HuH-7.5 (cell line): ENCODE measurements at places on chromosomes 6 and 20.

DNA sequence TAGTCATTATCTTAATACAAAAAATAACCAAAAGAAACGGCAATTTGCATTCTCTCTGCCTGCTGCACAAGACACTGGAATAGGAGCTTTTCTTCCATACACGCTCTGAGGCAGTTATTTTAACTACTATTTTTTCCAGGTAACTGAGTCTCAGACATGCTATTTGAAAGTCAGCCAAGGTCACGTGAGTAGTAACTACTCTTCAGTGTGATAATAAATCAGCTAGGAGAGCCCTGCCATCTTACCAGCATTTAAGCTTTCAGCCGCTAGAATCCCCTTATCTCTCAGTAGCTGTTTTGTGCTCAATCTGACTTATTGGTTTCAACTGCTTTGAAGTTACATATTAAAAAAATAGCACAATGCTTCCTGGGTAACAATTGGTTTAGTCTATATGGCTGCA is 84.5 kb downstream of the NRN1 start:
- no peak for DNase-seq

DNA sequence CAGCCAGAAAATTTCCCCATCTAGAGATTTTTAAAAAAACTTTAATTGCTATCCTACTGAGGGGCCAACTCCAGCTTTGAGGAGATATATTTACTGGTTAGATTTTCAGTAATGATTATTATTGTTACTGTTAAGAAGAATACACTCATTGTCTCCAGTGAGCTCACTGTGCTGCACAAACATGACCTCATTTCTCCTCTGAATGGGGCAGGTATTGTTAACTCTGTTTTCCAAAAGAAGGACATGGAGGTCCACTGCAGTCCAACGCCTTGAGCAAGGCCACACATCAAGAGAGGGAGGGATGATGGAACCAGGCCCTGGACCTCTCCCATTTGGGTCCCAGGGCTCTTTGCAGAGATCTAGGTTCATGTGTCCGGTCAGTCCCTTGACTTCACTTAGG is 13.9 kb upstream of the SCUBE3 start:
- no peak for DNase-seq

DNA sequence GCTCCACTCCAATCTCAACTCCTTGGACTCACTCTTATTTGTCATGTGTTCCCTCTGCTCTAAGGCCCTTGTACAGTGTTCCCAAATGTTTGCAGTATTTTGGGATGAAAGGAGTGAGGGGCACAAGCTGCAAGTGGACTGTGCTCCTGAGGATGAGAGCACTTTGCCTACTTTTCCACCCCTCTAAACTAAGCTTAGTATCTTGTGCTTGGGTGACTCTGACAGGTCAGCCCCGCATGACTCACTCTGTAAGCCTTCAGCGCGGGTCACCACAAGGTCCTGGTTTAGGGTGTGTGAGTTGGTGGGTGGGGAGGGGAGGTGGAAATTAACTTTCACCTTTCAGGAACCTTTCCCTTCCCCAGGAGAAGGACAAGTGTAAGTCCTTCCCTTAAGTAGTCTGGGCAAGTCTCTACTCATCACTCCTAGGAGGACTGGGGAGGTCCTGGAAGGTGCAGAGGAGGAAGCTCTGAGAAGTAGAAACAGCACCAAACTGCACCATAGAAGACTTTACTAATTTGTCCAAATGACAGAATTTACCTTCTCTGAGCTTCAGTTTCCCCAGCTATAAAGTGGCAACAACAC is 68.8 kb upstream of the EPB41L1 start:
- DNase-seq: peak; percentile 51

DNA sequence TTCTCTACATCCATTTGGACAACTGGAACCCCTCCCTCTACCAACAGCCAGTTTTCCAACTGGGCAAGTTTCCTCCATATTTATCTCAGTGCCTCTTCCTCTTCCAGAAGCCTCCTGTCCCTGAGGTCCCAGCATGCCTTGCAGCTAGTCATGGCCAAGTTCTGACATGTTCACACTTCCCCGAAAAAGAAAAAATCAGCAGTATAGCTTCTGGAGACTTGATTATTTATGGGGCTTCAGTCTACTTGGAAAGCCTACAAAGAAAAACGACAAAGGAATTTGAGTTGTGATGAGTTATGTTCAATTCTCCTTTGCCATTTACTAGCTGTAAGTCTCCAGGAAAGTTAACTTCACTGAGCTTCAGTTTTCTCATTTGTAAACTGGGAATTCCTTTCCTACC is 406.5 kb downstream of the MAFB start:
- DNase-seq: no peak

GRCh38 chr6:170208651-170209353 is 82.1 kb downstream of the DLL1 start:
- DNase-seq: no peak
